ENCODE measurements at places on chromosomes 16 and 17.

GRCh38 chr17:2580661-2581060 lies 12.8 kb upstream of the PAFAH1B1 start:
- no peak for DNase-seq

- no peak for DNase-seq
Measured at GRCh38 chr17:81398176-81398831, 3.0 kb downstream of the BAHCC1 start.

DNA sequence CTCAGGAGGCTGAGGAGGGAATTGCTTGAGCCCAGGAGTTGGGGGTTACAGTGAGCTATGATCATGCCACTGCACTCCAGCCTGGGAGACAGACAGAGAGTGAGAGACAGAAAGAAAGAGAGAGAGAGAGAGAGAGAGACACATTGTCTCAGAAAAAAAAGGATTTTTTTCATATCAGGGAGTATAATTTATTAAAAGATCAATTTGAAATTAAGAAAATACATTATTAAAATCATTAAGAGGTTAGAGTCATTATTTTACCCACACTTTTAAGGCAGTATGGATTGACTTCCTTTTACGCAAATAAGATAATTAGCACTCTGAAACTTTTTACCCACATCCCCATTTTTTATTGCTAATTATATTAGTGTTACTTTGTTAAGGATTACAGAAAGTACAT lies 804.3 kb downstream of the CDH11 start:
- no peak for DNase-seq

GRCh38 chr17:80108036-80108971 lies 6.9 kb downstream of the GAA start:
- DNase-seq: no peak

DNA sequence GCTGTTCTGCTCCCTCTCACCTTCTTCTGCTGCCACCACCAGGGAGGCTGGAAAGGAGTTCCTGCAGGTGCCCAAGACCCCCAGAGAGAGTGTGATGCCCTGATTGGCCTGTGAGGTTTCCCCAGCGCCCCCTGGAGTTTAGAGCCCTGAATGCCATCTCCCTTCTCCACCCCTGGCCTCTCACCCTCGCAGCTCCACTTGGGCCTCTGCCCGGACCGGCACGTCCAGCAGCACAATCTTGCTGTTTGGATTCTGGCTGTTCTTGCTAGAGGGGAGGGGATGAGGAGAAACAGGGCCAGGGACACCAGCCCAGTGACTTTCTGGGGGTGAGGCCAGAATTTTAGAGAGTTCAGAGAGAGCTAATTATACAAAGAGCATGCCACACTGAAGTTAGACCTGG lies 12.5 kb upstream of the FAM171A2 start:
- DNase-seq: no peak

- no peak for DNase-seq
Measured at GRCh38 chr16:60810250-60810649, 1226.0 kb downstream of the CDH8 start.

- DNase-seq: no peak
Measured at GRCh38 chr17:22265807-22266206, 573.5 kb downstream of the KCNJ18 start.

DNA sequence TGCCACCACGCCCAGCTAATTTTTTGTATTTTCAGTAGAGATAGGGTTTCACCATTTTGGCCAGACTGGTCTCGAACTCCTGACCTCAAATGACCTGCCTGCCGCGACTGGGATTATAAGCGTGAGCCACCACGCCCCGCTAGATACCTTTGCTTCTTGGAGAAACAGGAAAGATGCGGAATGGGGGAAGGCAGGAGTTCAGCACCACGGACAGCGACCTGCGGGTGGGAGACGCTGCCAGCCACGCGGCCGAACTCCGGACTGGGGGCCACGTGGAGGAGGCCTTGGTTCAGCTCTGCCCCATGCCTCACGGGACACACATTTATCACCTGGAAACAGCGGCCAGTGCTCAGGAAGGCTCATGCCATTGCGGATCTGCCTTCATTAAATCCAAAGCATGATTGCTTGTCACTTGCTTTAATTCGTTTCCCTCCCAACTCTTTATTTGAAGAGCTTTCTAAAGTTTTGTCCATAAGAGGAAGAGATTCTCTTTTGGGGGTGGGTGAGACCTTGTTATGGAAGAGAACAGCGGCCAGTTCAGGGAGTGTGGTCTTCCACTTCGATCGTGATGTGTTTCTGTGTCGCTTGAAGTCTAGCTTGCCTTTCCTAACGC lies 219.9 kb downstream of the ENGASE start:
- peak; percentile 56 for DNase-seq

DNA sequence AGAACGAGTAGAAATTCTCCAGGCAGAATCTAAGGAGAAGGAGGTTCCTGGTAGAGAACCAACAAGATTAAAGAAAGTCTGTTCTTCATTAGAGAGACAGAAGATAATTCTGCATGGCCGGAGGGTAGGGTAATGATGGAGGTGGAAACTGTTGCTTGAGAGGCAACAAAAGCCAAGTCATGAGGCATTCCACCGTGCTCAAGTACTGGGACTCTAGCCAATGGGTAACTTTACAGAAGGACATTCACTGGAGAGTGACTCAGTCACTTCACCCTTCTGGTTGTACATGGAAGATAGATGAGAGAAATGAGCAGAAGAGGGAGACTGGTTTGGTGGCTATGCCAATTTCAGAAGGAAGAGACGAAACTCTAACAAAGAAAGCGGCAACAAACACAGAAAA lies 53.6 kb upstream of the ANKFN1 start:
- DNase-seq: no peak

DNA sequence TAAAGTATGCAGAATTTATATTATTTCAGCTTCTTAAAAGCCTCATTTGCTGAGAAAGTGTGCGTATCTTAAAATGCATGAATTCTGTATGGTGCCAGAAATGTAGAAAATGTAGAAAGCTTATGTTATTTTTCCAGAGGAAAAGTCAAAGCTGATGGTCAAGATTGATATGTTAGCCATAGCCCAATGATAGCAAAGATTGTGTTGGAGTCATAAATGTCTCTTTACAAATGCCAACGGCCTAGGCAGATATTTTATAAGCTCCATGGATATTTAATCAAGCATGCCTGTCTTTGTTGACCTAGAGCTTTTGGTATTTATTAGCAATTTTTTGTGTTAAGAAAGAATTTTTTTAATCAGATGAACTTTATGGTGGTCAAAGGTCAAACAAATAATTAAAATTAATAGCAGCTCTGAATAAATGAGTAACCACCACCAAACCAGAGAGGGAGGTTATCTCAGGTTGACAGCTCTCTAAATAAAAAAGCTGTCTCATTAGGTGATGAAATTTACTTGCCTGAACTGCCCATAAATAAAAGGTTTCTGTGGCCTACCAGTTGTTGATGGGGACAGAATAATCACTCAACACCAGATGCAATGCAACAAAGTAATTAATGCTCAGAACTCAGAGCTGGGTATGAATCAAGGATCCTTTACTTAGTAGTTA lies 28.5 kb downstream of the CLEC3A start:
- no peak for DNase-seq

GRCh38 chr17:4506175-4506813 lies 7.6 kb downstream of the SPNS2 start:
- DNase-seq: no peak

DNA sequence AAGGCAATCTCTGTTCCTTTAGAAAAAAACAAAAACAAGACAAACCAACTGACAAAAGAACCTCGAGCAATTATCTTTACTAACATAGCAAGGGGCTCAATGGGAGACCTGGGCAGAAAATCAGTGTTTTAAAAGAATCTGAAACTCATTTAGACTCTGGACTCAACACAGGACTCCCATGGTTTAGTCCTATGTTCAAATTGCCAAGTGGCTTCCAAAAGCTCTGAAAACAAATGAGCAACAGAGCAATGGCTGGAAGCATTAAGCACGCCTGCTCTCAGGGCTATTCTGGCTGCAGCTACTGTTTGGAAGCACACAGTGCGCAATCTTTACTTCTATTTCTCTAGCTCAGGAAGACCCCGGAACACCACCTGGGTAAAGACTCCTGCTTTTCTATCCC lies 162.0 kb downstream of the AATF start:
- DNase-seq: no peak

DNA sequence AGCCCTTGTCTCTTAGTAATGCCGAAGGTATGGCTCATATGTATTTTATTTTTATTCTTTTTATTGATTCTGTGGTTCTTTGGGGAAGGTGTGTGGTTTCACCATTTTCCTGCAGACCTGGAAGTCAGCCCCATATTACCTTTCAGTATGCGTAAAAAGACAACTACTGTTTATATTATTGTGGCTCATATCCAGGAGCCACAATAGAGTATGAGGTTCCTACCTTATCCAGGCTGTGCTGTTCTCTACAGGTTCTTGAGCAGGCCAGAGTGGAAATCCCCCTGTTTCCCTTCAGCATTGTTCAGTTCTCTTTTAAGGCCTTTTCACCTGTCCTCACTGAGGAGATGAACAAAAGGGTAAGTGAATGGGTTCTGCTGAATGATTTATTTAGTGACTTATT lies 33.2 kb downstream of the REXO5 start:
- no peak for DNase-seq

DNA sequence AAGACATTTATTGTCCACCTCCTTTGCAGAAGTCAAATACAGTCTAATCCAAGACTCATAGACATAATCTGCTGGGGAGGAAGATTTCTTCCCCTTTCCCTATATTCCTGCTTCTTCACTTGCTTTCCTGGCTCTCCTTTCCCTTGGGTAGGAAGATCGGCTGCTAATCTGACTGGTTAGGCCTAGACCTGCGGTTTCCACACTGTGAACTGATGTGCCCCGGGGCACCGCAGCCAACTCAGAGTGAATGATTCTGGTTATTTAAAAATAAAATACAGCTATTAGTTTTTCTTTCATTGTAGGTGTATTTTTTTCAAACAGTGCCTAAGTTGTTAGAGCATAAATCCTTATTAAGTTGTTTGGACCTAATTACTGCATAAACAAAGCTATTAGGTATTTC lies 78.9 kb downstream of the DNAH3 start:
- no peak for DNase-seq

GRCh38 chr17:40179923-40180659 lies 2.8 kb downstream of the RAPGEFL1 start:
- DNase-seq: no peak

- no peak for DNase-seq
Measured at GRCh38 chr17:40303009-40303657, 5.8 kb upstream of the RARA start.

GRCh38 chr16:24337013-24337412 lies 80.9 kb downstream of the CACNG3 start:
- no peak for DNase-seq

DNA sequence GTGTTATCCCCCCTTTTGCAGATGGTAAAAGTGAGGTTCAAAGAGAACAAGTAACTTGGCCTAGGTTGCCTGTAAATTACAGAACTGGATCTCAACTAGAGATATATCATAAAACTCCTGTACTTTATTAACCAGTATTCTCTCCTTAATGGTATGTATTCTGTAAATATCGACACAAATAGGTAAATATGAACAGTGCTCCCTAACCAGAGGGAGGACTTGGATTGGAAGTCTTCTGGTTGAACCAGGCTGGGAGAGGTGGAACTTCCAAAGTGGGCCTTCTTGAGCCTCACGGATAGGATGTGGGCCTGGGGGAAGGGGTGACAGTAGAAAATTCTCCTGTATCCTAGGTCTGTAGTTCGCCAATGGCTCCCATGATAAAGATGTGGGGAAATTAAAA lies 7.7 kb downstream of the STAT5A start:
- no peak for DNase-seq

GRCh38 chr16:50254072-50254471 lies 12.3 kb upstream of the ADCY7 start:
- DNase-seq: no peak

GRCh38 chr17:7477392-7478275 lies 1.8 kb downstream of the ZBTB4 start:
- peak; percentile 48 for DNase-seq

DNA sequence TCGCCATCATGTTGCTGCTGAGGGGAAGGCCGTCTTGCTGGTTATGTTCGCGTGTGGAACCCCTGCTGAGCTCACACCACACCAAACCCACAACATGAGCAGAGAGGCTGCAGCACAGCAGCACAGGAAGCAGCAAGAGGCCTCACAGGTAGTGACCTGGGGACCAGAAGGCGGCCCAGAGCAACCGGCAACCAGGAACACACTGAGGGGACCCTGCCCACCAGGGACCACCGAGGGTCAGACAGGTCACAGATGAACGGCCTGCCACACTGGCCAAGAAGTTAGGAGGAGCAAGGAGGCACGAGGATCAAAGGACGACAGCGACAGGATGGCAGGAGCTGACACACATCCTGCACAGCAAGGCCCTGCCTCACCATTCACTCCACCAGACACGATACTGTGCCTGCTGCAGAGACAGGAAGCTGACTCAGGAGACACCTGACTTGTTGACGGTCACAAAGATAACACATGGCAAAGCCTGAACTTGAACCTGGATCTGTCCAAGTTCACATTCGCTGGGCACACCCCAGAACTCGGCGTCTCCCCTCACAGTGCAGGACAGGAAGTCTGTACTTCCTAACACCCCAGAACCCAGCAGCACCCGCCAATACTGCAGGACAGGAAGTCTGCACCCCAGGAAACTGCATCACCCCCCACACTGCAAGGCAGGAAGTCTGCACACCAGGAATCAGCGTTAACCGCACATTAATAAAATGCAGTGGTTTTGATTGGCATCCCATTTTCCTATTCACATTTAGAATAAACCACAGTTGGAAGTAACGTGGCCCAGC lies 98.5 kb downstream of the ZNF778 start:
- peak; percentile 73 for DNase-seq

DNA sequence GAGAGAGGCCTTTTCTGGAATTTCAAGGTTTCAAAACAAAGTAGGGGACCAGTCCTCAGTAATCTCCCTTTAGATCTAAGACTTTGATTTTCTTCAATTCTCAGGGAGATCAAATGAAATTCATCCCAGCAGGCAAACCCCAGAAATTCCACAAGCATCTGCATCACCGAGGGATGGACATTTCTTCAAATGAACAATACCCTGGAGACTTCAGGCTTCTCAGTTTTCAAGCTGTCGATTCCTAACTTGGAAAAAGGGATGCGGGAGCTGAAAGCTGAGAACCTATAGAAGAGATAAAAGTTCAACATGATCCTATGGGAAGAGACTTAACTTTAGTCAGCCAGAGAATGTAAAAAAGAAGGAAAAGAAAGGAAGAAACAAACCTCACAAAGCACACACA lies 296.9 kb upstream of the CDH5 start:
- no peak for DNase-seq

- DNase-seq: no peak
Measured at GRCh38 chr16:8828541-8829165, 31.0 kb downstream of the PMM2 start.

- DNase-seq: no peak
Measured at GRCh38 chr17:676060-676700, 38.5 kb downstream of the VPS53 start.

GRCh38 chr17:16945136-16945482 lies 26.8 kb downstream of the TNFRSF13B start:
- no peak for DNase-seq

GRCh38 chr17:73986641-73987177 lies 216.8 kb upstream of the RPL38 start:
- no peak for DNase-seq

All from thymus (tissue), 14 donors.